ENCODE measurements at places on chromosomes 12 and 14.

- DNase-seq: peak; percentile 23
Measured at GRCh38 chr12:113940357-113941207, 25.5 kb downstream of the RBM19 start.

DNA sequence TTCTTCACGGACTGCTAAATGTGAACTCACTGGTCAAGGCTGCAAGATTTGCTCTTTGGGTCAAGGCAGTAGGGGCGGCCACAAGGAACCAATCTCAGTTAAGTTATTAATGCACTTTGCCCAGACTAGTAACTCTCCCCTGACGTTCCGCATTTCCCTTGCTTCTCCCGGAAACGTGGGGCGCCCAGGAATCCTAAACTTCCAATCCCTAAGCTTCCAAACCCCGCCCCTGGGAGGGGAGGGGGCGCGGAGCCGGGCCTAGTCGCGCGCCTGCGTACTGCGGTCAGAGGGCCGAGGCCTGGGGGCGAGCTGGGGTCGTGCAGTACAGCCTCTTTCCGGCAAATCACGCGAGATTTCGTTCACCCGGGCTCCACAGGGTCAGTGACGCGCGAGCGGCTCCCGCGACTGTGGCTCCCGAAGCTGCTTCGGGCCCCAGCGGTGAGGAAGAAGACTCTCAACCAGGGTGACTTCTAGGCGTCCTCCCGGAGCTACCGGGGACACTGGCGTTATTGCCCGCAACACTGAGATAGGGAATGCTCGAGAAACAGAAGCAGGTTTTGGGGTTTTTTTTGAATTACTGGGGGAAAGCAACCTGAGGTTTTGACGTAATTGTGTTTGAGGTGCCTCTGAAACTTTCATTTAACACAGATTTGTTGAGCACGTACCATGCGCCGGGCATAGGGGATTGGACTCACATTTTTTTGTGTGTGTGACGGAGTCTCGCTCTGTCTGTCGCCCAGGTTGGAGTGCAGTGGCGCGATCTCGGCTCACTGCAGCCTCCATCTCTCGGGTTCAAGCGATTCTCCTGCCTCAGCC lies at the start of gene PTGR2:
Gene PTGR2, plus strand, starts transcription at position 265 of the 816 bp plus-strand sequence. CDS start 7,032 bp downstream, outside the sequence.
- DNase-seq: peak; percentile 98

GRCh38 chr14:67892466-67893100 lies 73.0 kb downstream of the RAD51B start:
- DNase-seq: no peak

- DNase-seq: no peak
Measured at GRCh38 chr14:90755661-90756304, 60.4 kb downstream of the TTC7B start.

DNA sequence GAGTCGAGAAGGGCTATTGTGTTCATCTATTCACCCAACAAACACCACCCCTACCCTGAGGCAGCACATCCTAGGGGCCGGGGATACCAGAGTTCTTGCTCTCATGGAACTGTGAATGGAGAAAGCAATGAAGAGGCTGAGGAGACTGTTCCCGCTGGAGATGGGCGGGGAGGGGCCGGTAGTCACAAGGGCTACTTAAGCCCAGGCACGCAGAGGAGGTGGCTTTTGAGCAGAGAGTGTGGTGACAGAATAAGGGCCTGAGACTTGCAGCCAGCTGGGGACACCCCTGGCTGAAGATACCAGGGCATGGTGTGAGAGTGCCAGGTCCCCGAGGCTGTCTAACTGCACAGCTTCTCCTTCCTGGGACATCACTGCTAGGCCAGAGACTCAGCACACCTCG lies 114.1 kb upstream of the EVL start:
- DNase-seq: no peak

DNA sequence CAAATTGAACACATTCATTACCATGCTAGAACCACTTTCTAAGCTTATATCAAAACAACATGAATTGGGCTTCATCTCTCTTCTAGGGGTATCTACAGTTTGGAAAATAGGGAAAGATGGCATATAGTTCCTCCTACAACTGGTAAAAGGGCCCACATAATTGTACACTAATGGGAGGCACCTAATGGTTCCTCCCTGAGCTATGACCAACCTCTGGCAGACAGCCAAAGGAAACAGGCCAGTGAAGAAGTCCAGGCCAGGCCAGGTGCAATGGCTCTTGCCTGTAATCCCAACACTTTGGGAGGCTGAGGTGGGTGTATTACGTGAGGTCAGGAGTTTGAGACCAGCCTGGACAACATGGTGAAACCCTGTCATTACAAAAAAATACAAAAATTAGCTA lies 23.2 kb upstream of the APOF start:
- DNase-seq: no peak

DNA sequence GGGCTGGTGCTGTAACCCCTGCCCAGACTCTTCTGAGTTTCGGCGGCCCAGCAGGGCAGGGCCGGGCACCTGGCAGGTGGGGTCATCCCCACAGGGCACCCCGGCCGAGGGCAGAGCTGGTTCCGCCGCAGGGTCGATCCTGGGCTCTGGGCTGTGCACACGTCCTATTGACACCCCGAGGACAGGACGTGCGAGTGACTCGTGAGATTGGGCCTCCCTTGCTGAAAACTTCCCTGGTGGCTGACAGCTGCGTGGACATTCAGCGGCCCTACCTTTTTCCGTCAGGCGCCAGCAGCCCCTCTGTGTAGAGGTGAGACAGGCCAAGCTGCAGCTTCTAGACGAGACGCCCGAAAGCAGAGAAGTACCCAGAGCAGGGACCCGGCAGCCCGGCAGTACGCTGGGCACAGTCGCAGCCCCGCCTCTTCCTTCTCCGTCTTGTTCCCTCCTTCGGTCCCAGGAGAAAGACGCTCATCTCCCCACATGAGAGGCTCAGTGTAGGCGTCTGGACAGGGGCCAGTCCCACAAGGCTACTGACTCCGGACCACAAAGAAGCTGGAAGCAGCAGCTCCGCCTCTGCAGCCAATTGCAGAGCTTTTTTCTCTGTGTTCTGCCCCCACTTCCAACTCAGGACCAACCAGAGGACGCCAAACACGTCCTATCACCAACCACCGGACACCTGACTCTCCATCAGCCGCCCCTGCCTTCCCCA lies at the start of gene LRCOL1:
Gene LRCOL1, minus strand, starts transcription at position 532 of the 709 bp plus-strand sequence. CDS start 4,331 bp downstream, outside the sequence.
- DNase-seq: peak; percentile 71

DNA sequence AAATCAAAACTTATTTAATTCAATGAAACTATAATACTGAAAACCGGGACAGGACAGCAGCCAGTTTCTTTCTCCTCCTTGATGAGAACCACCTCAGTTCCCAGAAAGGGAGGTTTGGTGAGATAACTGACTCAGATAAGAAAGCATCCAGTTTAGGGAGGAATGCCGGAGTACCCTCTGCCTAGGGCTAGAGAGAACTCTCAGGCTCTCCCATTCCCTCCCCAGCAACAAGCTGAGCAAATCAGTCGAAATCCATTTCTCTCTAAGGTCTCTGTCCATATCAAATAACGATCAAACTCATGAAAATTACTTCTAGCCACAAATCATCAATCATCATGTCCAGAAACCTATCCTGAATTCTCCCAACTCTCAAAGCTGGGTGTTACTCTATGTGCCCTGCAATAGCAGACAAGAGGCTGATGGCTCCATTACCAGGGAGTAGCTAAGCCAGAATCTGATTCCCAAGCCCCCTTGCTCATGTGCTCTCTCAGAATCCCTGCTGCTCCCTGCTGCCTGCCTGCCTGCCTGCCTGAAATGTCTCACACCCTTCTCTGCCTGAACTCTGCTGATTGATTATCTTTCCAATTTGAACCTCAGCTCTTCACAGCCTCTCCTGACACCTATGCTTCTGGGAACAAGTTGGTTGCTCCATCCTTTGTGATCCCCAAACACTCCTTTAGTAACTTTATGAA lies 49.4 kb downstream of the SLC25A47 start:
- no peak for DNase-seq

DNA sequence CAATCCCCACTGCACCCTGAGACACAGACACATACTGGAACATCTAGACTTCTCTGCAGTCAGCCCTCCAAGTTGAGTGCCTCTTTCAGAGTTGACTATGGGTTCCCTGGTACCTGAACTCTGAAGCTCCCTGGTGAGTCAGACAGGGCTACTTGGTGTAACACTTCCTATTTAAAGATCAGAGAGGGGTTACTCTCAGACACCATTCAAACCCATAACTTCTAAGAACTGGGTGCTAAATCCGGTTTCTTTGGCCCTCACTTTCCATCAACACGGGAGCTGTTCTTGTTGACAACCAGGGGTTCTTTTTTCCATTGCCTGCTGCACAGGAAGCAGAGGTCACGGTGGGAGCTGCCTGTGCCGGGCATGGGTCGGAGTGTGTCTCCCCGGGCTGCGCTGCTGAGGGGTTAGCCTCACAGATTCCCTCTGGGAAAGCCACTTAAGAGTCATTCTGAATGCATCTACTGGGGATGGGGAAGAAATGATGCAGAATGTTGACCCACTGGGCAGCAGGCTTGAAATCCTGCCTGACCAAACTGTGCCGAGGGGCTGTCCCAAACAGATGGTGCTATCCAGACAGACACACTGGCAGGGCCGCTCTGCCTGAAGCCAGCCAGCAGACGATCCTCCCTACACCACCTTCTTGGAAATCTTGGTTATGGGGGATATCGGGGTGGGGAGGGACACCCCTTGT lies 74.1 kb downstream of the PITPNM2 start:
- DNase-seq: no peak

- no peak for DNase-seq
Measured at GRCh38 chr12:41367726-41368405, 179.7 kb downstream of the PDZRN4 start.

GRCh38 chr14:81143793-81144192 lies 77.0 kb downstream of the GTF2A1 start:
- DNase-seq: no peak

- no peak for DNase-seq
Measured at GRCh38 chr12:92459850-92460249, 242.9 kb upstream of the PLEKHG7 start.

DNA sequence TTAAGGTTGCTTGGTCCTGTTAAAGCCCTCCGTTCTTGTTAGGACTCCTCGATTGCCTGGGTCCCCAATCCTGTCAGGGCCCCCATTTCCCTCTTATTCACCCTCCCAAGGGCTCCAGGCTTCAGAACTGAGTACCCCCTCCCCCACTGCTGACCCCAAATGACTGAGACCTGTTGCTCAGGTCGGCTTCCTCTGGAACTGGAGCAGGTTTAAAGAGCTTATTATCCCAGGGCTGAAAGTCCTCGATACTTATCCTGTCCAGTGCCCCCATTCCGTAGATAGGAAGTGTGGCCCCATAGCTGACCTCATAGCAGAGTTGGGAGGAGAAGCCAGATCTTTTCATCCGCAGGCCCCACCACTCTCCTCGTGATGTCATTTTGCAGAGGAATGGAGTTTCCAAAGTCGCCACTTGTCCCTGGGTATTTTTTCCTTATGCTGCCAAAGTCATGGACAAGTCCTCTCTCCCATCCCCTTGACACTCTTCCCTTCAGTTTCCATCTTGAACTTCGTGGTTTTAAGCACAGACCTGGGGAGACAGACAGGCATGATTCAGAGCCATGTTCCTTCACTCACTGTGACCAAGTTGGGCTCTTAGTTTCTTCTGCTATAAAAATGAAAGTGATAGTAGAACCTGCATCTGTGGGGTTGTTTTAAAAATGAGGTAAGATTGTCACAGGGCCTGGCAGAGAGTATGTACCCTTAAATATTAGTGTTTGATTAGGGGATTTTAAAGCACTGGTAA lies 1.2 kb downstream of the USP30 start:
- DNase-seq: peak; percentile 41

DNA sequence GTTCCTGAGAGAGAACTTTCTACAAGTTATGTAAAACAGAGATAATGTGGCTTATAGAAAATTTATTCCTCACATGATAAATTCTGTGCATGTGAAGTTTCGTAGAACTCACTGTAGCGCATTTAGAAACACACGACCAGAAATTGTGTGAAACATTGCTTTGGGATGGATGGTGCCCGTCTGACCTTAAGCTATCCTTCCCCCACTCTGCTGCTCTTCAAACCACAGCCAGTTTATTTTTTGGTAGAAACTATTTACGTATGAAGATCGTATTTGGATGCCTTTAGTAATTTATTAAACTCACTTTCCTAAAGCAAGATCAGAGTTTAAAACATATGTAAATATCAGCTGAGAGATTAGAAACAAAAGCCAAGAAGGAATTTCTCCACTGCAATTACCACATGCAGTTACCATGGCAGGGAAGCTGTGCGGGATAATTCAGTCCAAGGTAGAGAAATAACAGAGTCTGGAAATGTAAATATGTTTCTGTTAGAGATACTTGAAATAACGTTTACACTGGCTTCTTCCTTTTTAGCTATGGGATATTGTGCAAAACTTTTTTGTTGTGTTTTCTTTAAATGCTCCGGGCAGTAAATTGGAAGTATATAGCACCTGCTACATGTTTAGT lies 382.7 kb downstream of the RGS6 start:
- DNase-seq: no peak

DNA sequence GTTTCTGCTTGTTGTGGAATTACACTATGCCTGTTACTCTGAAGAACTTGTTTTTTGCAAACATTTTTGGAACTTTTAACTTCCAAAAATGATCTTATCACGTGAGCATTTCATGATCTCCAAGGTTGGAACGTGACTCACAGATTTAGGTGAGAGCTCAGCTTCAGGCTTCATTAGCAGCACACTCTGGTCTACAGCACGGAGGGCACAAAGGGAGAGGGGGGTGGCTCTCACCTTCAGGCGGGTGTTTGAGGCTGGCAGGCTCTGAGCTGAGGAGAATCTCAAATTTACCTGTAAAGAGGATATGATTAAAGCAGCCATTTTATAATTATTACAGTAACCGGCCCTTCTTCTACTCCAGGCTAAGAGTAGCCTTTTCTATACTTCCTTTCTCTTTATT lies 45.3 kb upstream of the PZP start:
- DNase-seq: no peak

- no peak for DNase-seq
Measured at GRCh38 chr12:49440035-49440434, 72.8 kb downstream of the SPATS2 start.

- peak; percentile 47 for DNase-seq
Measured at GRCh38 chr12:103771466-103771865, 69.6 kb downstream of the NT5DC3 start.

DNA sequence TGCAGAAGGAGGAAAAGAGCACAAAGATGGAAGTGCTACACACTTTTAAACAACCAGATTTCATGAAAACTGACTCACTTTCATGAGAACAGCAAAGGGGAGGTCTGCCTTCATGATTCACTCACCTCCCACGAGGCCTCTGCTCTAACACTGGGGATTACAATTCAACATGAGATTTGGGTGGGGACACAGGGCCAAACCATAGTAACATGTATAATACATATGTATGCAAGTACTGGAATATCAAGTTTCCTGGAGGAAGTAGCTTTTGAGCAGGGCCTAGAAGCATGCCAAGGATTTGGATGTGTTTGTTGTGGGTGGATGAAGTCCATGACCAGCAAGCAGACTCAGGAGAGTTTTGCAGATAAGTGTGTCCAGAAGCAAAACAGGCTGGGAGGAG lies 409.0 kb downstream of the RGS6 start:
- no peak for DNase-seq

GRCh38 chr12:77895699-77896098 lies 65.0 kb downstream of the NAV3 start:
- no peak for DNase-seq
